ENCODE measurements at places on chromosomes 7 and 10.

DNA sequence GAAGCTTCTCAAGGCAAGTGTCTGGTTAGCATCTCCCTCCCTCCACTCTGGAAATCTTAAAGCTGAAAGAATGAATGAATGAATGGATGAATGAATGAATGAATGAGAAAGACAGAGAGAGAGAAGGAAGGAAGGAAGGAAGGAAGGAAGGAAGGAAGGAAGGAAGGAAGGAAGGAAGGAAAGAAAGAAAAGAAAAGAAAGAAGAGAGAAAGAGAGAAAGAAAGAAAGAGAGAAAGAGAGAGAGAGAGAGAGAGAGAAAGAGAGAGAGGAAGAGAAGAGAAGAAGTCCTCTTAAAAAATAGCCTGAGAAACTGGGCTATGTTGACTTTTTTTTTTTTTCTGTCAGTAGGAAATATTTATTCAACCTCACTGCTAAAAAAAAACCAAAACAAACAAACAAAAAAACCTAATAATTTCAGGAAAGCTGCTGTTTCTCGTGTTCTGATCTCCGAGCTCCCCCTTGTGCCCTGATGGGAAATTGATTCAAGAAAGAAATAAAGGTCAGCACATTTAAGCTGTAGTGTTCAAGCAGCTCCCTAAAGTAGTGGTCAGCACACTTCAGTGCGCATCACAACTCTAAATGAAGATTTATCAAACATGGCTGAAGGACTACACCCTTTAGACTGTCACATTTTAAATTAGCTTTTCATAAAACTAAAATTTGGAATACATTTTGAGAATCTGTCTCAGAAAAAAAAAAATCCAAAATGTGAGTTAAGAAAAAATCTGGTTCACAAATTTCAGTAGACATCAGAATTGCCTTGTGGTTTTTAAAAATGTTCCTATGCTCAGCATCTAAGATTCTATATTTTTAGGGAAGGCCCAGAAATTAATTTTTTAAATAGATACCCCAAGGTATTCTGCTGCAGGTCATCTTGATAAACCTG lies 154.3 kb downstream of the ELAPOR2 start:
- DNase-seq: no peak

DNA sequence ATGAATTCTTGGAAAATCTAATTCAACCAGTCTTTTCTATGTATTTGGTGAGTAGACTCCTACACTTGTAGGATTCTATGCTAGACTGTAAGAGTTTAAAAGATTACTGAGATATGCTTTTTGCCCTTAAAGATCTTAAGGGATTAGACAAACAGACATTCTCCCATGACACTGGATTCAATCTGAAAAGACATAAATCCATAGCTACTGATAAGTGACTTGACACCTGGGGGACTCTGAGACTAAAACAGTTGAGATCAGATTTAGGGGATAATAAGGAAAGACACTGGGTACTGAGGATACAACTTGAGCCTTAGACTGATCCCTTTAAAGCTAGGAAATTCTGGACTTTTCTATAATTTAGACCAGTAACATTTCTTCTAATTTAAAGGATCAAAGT lies 1233.4 kb downstream of the XPNPEP1 start:
- no peak for DNase-seq

- no peak for DNase-seq
Measured at GRCh38 chr7:38801786-38802185, 107.2 kb downstream of the VPS41 start.

DNA sequence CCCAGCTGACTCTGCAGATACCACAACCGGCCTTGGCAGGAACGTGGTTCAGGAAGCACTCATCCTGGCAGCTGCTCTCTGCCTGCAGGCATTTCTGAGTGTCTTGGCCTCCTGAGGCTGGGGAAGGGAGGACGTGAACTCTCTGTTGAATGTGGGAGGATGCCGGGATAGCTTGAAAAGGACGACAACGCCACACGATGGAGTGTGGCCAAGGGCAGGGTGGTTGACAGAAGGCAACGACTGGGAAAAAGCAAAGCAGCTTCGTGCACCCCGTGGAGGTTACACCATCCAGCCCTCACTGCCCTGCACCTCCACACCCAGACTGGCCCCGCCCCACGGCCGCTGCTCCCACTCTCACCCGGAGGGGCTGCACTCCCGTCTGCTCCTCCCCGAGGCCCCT lies 466.1 kb upstream of the FOXK1 start:
- DNase-seq: no peak

- DNase-seq: no peak
Measured at GRCh38 chr7:113142385-113143119, 24.2 kb upstream of the SMIM30 start.

- no peak for DNase-seq
Measured at GRCh38 chr7:54541669-54542625, at the start of gene VSTM2A. Gene VSTM2A (plus strand): TSS chr7:54542375. CDS start chr7:54542731, 356 bp downstream.

DNA sequence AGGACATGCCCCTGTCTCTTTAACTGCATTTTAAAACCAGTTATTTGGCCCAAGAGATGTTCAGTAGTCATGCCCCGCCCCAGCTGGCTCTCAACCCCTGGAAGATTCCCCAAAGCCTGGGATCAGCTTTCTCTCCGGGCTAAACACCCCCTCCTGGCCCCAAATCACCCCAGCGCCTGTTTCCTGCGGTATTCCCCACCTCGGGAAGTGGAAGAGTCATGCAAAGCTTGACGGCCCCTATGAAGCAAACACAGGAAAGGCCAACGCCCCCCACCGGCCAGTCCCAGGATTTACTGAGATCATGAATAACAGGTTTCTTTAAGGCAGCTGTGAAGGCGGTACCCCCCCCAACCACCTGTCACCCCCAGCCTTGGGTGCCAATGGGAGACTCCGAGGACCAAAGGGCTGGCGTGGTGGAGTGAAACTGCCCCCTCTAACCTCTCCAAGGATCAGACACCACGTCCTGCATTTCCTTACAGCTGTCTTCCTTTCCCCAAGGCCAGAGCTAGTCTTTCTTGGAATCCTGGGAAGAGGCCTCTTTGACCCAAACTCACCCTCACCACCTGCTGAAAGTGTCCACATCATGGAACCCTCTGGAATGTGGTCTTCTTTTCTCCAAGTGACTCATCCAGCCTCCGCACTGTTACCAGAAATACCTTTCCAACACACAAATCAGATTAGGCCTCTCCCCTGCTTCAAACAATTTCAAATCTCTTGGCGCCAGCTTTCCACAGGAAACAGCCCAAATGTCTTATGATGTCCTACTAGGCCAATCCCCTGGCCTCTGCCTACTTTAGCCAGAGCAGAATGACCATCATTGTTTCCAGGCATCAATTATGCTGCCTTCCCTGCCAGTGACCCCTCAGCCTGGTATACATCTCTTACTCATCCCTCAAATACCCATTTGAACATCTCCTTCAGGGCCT lies 301.5 kb downstream of the ZEB1 start:
- DNase-seq: no peak

GRCh38 chr10:78471326-78471722 lies 437.7 kb downstream of the RPS24 start:
- DNase-seq: no peak

- no peak for DNase-seq
Measured at GRCh38 chr7:36474283-36475010, 84.8 kb downstream of the ANLN start.

DNA sequence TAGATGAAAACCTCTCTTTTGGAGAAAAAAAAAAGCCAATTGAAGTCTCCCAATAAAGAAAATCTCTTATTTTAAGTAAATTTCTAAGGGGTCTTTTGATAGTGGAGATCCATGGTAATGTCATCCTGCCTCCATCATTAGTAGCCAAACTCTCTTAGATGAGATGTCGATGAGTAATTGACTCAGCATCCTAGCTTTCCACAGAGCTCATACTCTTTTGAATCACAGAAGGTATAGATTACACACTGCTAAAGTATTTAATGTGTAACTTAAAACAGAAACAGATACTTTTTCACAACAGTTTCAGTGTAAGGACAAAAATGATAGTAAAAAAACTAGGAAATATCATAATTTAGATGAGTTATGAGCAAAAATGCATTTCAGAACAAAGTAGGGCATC lies 19.4 kb downstream of the MAGI2 start:
- no peak for DNase-seq

GRCh38 chr7:71712653-71713180 lies 580.8 kb downstream of the GALNT17 start:
- no peak for DNase-seq

- no peak for DNase-seq
Measured at GRCh38 chr7:16954321-16954720, 72.5 kb upstream of the AGR3 start.

DNA sequence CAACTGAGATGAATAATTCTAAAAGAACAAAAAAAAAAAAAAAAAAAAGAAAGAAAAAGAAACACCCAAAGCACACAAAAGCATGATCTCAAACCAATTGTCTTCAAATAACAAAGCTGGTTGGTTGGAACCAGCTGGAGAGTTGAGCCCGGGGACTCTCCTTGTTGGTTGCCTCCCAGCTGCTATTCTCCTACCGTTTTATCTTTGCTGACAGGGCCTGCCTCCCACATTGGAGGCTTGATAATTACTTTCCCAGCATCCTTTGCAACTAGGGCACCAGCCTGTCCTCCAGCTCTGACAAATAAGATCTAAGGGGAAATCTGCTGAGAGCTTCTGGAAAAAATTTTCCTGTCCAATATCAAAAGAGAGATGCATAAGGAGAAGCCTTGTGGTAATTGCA lies 6.8 kb downstream of the PON1 start:
- no peak for DNase-seq

DNA sequence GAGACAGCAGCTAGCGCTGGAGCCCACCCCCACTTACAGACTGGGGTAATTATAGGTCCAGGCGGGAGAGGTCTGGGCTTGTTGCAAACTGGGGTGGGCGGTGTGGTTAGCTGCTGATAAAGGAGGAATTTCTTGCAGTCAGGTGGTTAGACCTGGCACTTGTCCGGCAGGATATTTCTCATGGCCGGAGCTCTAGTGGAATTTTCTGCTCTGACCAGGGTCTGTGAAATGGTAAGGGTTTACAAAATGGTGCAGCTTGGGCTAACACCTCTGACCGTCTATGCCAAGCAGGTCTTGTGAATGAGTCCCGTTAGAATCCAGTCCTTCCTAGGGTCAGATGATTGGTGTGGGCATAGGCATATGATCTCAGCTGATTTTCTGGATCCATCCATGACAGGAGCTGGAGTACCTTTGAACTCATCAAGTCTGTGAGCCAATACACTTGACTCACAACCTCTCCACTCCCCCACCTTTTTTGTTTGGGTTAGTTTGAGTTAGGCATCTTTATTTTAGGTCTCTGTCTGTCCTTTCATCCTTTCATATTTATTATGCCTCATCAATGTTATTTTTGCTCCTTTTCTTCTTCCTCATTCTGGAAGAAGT lies 213.4 kb downstream of the SUGCT start:
- no peak for DNase-seq

GRCh38 chr10:49107111-49107886 lies 8.0 kb downstream of the VSTM4 start:
- no peak for DNase-seq

DNA sequence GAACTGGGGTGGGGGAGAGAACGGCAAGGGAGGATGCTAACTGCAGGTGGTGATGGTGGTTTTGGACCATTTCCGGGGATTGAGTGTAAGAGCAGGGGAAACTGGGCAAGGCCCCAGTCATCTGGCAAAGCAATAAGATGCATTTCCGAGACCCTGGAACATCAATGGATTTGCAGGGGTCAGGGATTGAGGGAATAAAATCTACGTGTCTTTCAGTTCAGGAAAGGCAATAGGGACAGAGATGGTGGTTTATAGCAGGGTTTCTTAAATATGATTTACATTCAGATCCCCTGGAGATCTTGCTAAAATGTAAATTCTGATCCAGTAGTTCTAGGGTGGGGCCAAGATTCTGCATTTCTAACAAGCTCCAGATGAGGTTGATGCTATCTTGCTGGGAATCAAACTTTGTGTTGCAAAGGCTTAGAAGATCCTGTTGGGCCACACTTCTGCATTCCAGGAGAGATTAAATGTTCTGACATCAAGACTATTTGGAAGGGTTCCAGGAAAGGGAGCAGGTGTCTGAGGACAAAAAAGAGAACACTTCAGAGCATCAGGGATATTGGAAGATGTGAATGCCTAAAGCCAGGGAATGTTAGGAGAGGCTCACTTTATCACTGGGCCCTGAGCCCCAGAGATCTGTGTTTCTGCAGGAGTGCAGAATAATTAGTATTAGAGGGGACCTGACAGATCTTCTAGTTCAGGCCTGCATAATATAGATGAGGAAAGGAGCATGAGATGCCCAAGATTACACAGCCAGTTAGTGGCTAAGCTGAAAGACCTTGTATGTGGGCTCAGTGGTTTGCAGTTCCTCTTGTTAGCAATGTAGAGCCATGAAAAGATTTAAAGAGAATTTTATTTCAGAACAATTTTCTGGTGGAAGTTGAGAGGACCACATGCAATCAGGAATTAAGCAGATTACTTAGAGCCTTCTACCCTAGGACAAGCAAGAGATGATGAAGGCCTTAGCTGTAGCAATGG lies 32.4 kb downstream of the BLNK start:
- no peak for DNase-seq

- DNase-seq: peak; percentile 8
Measured at GRCh38 chr10:133489816-133490588, 36.3 kb downstream of the SCART1 start.

- DNase-seq: no peak
Measured at GRCh38 chr7:85593355-85593754, 406.5 kb upstream of the SEMA3D start.

DNA sequence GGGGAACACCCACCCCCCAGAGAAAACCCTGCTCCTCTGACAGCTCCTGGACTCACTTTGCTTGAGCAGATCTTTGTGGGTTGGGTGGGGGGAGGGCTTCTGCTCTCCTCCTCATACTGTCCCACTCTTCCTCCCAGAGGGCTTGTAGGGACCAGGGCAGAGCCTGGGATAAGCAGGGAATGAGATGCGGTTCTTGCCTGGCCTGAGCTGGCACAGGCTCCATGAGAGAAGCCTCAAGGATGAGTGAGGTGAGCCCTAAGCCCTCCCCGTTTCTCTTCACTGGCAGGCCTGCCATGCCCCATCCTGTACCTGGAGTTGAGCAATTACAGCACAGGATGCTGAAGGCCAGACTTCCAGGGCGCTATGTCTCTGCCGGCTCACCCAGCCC lies 134.7 kb downstream of the ADAM12 start:
- DNase-seq: no peak

DNA sequence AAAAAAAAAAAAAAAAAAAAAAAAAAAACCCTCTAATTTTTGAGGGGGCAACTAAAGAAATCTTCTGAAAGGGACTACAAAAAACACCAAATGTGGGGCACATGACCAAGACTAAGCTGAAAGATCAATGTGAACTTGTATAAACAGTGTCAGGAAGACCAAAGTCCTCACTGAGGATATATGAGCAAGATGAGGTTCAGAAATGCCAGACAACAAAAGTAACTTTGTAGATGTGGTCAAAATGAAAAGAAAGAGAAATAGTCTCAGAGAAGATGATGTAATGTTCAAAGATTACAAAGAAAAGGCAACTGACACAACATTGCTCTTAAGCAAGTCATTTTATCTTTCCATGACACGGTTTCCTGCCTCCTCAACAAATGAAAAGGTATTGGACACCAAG lies 48.7 kb upstream of the PTPRZ1 start:
- DNase-seq: no peak

- DNase-seq: no peak
Measured at GRCh38 chr7:12493407-12493806, 77.1 kb upstream of the SCIN start.

GRCh38 chr10:78785066-78785465 lies 283.7 kb upstream of the ZMIZ1 start:
- no peak for DNase-seq

- no peak for DNase-seq
Measured at GRCh38 chr10:70958396-70958795, 70.0 kb upstream of the PCBD1 start.

GRCh38 chr7:139189357-139189756 lies 41.7 kb upstream of the UBN2 start:
- no peak for DNase-seq
